Tibial artery (tissue), 4 donors: ENCODE measurements at places on chromosomes 11 and 22.

- DNase-seq = no peak
Measured at GRCh38 chr11:41247621-41248020, 211.8 kb downstream of the LRRC4C start.

DNA sequence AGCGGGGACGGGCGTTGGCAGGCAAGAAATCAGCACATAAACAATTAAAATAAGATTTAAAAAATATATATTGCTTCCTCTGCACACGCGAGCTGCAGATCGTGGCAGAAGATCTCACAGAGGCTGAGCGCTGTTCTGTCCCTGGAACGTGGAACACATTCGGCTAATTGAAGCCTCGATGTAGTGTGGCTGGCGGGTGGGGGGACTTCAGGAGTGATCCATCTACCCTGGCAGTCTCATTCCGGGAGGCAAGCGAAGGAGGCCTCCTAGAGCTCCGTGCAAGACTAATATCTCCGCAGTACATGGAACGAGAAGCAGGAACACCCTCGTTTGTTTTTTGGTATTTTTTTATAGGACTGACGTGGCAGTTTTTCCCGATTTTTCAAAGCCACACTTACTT, 402.4 kb downstream of the MN1 start:
- no peak for DNase-seq

- DNase-seq = no peak
Measured at GRCh38 chr22:47000256-47000655, 237.8 kb downstream of the TBC1D22A start.

DNA sequence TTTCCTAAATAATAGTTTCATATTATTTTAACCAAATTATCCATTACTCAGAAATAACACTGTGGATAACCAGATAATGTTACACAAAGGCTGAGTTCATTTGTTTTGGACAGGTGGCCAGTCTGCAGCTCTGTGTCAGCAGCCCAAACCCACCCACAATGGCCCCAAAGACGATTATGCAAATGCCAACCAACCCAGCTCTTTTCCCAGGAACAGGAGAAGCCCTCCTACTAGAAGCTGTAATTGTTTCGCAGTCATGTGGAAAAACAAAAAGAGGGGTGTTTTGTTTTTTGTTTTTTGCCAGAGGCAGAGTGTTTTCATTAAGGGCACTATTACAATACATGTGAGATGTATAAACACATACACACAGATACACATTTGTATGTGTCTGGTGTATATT, 102.1 kb downstream of the FCHSD2 start:
- no peak for DNase-seq

GRCh38 chr11:33682446-33682845, 18.2 kb downstream of the C11orf91 start:
- no peak for DNase-seq

DNA sequence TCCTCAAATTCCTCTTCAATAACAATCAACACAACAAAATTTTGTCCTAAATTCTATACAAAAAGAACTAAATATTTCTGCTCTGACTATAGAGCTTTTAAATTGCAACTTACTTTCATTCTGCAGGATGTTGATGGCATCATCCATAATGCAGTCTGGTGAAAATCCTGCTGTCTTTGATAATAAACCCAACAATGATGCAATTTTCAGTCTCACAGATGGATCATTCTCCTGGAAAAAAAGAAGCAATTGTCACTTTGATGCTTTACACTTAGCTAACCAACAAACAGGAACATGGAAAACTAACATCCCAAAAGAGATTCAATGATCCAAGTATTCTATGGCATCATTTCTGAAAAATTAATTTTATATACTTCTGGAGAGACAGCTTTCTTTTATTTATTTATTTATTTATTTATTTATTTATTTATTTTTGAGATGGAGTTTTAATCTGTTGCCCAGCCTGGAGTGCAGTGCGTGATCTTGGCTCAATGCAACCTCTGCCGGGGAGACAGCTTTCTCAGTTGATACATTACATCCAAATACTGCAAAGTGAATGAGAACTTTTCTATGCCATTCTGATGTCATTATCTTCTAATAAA, 13.0 kb downstream of the INTS4 start:
- no peak for DNase-seq

GRCh38 chr11:2303627-2304505, 2.1 kb downstream of the TSPAN32 start:
- no peak for DNase-seq

GRCh38 chr11:60504219-60504905, 10.8 kb upstream of the MS4A13 start:
- DNase-seq = no peak

- DNase-seq = no peak
Measured at GRCh38 chr11:122271745-122272144, 155.7 kb upstream of the BLID start.

DNA sequence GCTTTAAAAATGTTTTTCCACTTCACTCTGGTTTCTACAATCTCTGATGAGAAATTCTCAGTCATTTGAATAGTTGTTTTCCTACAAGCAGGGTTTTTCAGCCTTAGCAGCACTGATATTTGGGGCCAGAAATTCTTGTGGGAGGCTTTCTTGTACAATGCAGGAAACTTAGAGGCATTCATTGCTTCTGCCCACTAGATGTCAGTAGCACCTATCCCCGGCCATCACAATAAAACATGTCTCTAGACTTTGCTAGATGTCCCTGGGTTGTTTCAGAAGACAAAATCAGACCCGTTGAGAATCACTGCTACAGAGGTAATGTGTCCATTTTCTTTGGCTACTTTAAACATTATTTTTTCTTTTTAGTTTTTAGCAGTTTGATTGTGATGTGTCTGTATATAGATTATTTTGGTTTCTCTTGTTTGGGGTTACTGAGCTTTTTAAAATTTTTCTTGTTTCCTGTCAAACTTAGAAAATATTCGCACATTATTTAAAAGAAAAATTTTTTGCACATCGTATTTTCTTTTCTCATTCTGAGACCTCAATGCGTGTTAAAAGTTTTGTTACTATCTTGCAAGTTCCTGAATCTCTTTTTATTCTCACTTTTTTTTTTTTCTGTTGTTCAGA, 60.8 kb upstream of the CCDC179 start:
- DNase-seq = no peak

GRCh38 chr11:3169255-3170043, 4.3 kb upstream of the OSBPL5 start:
- peak; percentile 90 for DNase-seq

DNA sequence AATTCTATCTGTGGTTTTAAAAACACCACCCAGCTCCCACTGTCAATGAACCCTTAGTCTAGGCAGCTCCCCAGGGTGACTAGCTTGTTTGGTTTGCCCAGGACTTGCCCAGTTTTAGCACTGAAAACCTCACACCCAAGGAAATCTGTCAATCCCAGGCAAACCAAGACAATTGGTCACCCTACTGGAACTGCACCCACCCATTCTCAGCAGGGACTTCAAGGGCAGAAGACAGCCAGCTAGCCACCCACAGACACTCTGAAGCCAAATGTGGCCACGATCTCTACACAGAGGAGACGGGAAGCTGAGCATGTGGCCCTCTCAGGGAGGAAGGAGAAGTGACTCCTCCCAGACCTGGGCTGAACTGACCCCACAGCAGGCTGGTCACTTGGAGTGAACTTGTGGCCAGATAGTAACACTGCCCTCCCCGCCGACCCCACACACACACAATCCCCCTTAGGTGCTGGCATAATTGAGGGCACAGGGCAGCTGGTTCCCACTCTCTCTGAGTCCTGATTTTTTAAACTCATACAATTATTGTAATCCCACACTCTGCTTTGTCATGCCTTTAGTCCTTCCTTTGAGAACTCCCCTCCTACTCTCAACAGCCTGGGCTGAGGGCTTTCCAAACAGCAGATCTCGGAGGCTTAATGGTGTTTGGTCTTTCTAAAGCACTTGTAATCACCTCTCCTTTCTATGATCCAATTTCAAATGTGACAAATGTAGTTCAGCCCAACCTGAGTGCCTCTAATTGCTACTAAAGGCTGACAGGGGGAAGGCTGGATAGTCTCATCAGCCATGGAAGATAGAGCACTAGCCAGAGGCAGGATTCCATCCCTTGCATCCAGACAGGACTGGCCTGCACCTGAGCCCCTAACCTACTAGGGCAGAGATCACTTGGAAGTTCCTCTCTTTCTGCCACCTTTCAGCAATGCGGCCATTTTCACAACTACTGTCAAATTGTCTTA, 74.7 kb upstream of the DRD2 start:
- no peak for DNase-seq

- DNase-seq = no peak
Measured at GRCh38 chr11:99601179-99601578, 580.4 kb downstream of the CNTN5 start.

- DNase-seq = no peak
Measured at GRCh38 chr11:110736171-110736553, 23.9 kb upstream of the ARHGAP20 start.

GRCh38 chr11:46049325-46049897, 71.8 kb downstream of the PHF21A start:
- DNase-seq = no peak

DNA sequence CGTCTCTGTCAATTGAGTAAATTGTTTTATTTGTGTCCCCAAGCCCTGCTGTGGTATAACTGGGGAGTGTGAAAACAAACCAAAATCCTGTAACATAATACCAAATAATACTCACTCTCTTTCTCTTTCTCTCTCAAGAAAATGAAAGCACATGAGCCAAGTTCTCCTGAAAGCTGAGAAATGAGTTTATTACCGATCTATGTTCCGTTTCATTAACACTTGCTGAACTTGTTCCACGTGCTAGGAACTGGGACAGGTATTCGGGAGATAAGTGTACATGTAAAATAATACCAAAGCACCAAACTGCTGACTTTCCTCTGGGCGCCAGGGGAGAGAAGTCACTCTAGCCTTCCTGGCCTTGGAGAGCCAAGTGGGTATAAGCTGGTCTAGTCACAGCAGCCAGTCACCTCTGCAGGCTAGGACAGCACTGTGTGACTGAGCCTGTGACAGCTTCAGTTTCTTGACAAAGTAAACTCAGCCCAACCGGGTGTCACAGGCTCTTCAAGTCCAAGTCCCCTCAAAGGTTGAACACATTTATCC, 23.1 kb downstream of the CD6 start:
- DNase-seq = no peak

DNA sequence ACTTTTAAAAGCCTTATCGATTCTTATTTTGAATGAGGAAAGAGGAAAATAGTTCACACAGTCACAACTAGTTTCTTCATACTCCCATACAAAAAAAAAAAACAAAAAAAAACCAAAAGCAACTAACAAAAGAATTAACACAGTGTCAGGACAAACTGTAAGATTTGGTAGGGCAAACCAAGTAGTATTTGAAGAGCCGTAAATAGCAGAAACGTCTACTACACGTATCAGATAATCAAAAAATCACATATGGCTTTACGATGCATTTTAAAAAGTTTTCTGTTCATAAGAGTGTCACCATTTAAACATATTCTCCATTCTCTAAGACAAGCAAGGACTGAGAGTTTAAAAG, 2.3 kb downstream of the PICALM start:
- no peak for DNase-seq

DNA sequence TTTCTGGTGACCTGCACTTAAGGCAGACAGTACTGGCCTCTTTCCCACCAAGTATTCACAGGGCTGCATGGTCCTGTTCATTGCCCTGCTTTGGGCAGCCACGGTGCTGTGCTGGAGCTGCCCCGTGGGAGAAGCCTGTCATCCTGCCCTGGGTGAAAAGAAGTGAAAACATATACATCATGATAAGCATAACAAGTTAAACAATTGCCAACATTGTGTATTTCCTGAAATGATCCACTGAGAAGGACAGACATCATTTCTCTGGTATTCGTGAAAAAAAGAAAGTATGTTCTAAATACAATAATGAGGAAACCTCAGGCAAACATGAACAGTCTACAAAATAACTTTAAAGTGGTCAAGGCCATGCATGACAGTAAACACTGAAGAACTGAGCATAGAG, 393.1 kb downstream of the TMEM135 start:
- no peak for DNase-seq

DNA sequence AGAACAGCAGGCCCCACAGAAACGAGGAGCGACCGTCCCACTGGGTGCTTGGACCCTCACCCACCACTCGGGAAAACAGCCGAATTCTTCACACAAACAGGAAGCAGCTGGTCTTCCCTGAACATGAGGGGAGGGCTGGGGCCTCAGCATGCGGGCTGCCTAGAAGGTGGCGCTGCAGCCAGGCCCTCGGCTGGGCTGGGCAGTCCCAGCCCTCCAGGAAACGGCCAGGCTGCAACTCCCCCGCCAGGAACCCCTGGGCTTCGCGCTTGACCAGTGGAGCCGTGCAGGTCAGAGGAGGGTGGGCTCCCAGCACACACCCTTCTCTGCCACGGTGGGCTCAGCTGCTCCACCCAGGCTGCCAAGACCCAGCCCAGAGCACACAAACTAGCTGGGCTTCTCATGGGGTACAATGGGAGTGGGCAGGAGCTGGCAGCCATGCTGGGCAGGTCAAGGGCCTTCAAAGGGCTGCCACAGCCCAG, 29.6 kb downstream of the IGF2 start:
- DNase-seq = no peak

GRCh38 chr22:28934026-28934425, 50.7 kb downstream of the ZNRF3 start:
- DNase-seq = no peak

DNA sequence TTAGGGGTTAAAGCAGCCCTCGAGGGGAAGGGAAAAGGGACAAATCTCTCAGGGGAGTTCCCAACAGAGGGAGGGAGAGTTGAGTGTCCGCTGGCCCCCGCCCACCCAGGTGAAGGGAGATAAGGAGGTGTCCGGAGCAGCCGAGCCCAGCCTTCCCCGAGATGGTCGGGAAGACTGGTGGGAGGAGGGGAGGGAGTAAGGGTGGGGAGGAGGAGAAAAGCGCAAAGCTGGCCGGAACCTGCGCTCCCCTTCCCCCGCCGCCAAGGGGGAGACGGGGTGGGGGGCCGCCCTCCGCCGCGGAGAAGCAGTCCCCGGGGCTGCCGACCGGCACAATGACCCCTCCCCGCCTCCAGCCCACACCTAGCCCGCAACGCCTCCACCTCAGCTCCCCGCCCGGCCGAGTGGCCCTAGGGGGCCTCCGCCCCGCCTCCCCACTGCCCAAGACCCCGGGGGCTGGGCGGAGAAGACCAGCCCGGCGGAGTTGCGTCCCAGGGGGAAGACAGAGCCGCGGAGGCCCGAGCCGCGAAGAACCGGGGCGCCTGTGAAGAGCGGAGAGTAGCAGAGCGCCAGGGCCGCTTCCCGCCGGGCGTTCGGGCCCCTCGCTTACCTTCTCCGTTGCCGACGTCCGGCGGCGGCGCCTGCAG, 479 bp downstream of the RSF1 start:
- peak; percentile 78 for DNase-seq

- DNase-seq = no peak
Measured at GRCh38 chr11:47510209-47510608, 42.7 kb downstream of the CELF1 start.
